B cell (primary cell): ENCODE measurements at places on chromosomes 7 and 10.

- no peak overlapping the region for H3K27ac ChIP-seq
- no peaks in the 10 kb centered on the region for H3K36me3 ChIP-seq
- no peak overlapping the region for H3K4me3 ChIP-seq
- no peaks in the 10 kb centered on the region for H3K27me3 ChIP-seq
- no peaks in the 10 kb centered on the region for H3K4me1 ChIP-seq
Measured at GRCh38 chr7:151104411-151105235, 18.3 kb downstream of the AGAP3 start.

- no peak overlapping the region for H3K27ac ChIP-seq
- no peak overlapping the region for H3K4me3 ChIP-seq
- no peak for DNase-seq
- no peaks in the 10 kb centered on the region for H3K4me1 ChIP-seq
- H3K27me3 ChIP-seq = no peaks in the 10 kb centered on the region
Measured at GRCh38 chr10:60140651-60141632, 234.6 kb upstream of the CCDC6 start.

DNA sequence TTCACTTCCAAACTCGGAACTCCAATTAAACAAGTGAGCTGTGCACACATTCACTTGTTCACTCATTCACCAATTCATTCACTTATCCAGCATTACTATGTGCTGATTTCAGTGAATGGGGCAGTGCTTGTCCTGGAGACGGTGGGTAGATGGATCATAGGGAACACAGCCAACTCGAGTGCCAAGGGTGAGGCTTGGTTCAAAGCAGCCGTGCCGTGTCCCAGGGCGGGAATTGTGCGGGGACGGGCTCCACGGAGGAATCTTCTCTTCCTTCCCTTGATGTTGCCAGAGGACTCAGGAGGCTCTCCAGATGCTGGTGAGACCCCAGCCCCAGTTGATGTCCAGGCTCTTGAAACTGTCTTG, 2.9 kb downstream of the SH2D4B start:
- peaks cover 33% of the 10 kb centered on the region for H3K4me1 ChIP-seq
- H3K4me3 ChIP-seq = peak overlapping the region; percentile 50
- H3K27ac ChIP-seq = peak overlapping the region; percentile 71
- H3K36me3 ChIP-seq = no peaks in the 10 kb centered on the region
- no peaks in the 10 kb centered on the region for H3K27me3 ChIP-seq

DNA sequence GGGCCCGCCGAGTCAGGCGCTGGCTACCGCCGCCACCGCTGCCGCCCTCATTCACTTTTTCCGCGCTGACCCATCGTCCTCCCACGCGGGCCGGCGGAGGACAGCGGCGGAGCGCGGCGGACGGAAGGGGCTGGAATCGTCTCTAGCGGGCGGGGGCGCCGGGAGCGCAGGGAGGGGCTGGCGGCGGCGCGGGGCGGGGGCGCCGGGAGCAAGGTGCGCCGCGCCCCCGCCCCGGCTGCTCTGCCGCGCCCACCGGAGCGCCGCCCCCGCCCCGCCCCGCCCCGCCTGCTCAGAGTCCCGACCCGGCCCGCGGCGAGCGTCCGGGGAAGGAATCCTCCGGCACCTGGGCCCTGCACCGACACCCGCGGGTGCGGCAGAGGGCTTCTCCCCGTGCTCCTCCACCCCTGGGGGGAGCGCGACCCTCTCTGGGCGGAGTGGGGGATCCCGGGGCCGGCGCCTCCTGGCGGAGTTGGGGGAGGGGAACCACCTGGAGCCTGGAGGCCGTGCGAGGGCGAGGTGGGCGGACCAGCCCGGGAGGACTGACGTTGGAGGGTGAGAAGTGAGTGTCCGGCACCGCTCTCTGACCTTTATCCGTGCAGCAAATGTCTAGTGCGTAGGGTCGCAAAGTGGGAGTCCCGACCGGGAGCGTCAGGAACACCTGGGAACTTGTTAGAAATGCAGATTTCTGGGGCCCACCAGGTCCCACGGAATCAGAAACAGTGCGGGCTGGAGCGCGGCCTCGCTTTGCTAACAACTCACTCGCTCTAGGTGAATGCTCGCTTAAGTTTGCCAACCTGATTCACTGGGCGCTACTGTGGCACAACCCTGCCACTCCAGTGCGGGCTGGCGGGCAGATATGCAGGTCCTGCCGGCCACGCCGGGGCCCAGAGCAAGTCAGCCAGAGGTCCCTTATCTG, at the start of gene COBL:
Gene COBL, minus strand, starts transcription at position 144 of the 916 bp plus-strand sequence. CDS start 176 bp downstream, outside the sequence.
- no peak within 1 kb of the TSS for H3K27ac ChIP-seq
- H3K4me3 ChIP-seq = no peak within 1 kb of the TSS
- peaks cover 6% of the 10 kb centered on the region for H3K4me1 ChIP-seq
- no peaks in the 10 kb centered on the region for H3K27me3 ChIP-seq
- DNase-seq = no peak

GRCh38 chr10:63522277-63522687, 1.1 kb downstream of the REEP3 start:
- no peaks in the 10 kb centered on the region for H3K27me3 ChIP-seq
- no peaks in the 10 kb centered on the region for H3K36me3 ChIP-seq
- H3K4me3 ChIP-seq = peak overlapping the region; percentile 46
- H3K4me1 ChIP-seq = peaks cover 17% of the 10 kb centered on the region
- peak overlapping the region; percentile 79 for H3K27ac ChIP-seq
- no peak for DNase-seq

DNA sequence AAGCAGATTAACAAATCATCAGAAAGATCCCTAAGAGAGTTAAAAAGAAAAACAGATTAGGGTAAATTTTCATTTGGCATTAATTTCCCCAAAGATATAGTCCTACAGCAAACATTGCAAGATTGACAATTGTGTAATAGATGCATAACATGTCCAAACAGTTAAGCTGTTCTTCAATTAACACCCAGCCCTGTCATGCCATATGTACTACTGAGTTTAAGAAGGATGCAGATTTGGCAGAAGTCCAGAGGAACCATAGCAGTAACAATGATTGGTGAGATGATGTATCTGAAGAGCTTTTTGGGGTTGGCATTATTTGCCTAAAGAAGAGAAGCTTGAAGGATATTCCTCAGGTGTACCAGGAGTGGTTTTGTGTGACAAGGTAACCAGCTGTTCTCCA, 287.6 kb downstream of the LRMDA start:
- no peak overlapping the region for H3K4me3 ChIP-seq
- H3K27me3 ChIP-seq = no peaks in the 10 kb centered on the region
- H3K27ac ChIP-seq = no peak overlapping the region
- no peaks in the 10 kb centered on the region for H3K4me1 ChIP-seq
- DNase-seq = no peak

DNA sequence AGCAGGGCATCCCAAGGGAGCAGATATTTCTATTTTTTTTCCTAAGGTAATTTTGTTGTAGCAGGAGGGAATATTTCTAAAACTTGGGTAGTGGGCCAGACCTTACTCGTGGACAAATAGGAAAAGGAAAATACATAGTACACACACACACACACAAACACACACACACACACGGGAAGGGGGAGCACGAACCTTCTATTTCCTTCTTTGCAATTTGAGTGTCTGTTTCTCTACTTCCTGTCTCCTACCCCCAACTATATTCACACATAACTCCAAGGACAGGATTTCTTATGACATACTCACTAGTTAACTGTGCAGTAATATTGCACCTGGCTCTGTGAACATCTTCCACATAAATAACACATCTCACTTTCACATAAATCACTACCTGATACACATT, 4.4 kb downstream of the LDB1 start:
- no peaks in the 10 kb centered on the region for H3K36me3 ChIP-seq
- peaks cover 73% of the 10 kb centered on the region for H3K4me1 ChIP-seq
- H3K27ac ChIP-seq = peak overlapping the region; percentile 94
- no peaks in the 10 kb centered on the region for H3K27me3 ChIP-seq
- H3K4me3 ChIP-seq = peak overlapping the region; percentile 52
- DNase-seq = peak; percentile 35

DNA sequence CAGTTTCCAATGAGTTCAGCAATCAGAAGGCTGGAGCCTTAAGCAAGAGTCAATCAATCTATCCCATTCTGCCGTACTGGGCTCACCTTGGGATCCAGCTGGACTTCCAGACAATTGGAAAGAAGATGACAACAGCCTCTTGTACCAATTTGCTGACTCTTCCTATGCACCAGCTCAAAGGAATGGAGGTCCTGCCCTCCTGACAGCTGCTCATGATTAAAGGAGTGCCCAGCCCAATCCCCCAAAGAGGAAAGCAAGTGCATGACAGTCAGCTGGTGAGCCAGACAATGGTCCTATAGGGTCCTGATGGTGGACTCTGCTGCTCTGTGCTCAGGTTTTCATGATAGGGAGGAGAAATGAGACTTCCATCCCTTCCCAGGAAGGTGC, 25.1 kb downstream of the VSTM4 start:
- no peak overlapping the region for H3K27ac ChIP-seq
- H3K36me3 ChIP-seq = no peaks in the 10 kb centered on the region
- no peak overlapping the region for H3K4me3 ChIP-seq
- no peak for DNase-seq
- H3K27me3 ChIP-seq = peaks cover 10% of the 10 kb centered on the region
- H3K4me1 ChIP-seq = no peaks in the 10 kb centered on the region

DNA sequence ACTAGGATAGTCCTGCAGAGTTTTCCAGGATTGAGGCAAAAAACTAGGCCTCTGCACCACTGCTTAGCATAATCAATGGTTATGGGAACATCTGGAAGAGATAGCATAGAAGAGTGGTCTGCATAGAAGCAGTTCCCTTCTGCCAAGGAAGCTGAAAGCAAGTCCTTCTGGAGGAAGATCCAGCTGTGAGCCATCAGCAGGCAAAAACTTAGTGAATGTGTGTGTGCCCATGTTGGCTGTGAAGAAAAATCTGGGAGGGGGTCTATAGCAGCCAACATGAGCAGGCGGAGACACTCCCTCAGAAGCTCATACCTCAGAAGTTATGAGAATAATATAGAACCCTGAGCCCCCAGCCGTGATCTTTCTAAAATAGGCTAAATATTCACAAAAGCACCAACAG, 228.1 kb upstream of the STEAP1 start:
- DNase-seq = no peak
- H3K27me3 ChIP-seq = no peaks in the 10 kb centered on the region
- H3K4me1 ChIP-seq = no peaks in the 10 kb centered on the region
- H3K4me3 ChIP-seq = no peak overlapping the region
- no peak overlapping the region for H3K27ac ChIP-seq
- no peaks in the 10 kb centered on the region for H3K36me3 ChIP-seq

GRCh38 chr7:99489235-99489634, 10.8 kb downstream of the ZNF394 start:
- no peaks in the 10 kb centered on the region for H3K27me3 ChIP-seq
- no peak overlapping the region for H3K27ac ChIP-seq
- H3K36me3 ChIP-seq = peaks cover 34% of the 10 kb centered on the region
- DNase-seq = no peak
- H3K4me1 ChIP-seq = no peaks in the 10 kb centered on the region
